Endodermal cell (in vitro differentiated cells): ENCODE measurements at places on chromosomes 5 and 9. TPM values are rescaled to one million over a fixed set of nuclear protein-coding genes. Genes with fewer than 3 reads are reported as not detected.

RAPGEF1 gene
- total RNA-seq: 85.5 and 85.6 TPM in 2 replicates

SEC24A gene
- total RNA-seq: 32.1 to 45.3 TPM (median 36.1 TPM) in 3 replicates

KLHL3 gene
- 19.4 to 42.8 TPM (median 19.4 TPM) in 3 replicates for total RNA-seq

PCDHGC5 gene
- total RNA-seq: 1.0 and 1.8 TPM in 2 replicates
